ENCODE measurements at places on chromosomes 5 and 9. TPM values are rescaled to one million over a fixed set of nuclear protein-coding genes. Genes with fewer than 3 reads are reported as not detected.

DNA sequence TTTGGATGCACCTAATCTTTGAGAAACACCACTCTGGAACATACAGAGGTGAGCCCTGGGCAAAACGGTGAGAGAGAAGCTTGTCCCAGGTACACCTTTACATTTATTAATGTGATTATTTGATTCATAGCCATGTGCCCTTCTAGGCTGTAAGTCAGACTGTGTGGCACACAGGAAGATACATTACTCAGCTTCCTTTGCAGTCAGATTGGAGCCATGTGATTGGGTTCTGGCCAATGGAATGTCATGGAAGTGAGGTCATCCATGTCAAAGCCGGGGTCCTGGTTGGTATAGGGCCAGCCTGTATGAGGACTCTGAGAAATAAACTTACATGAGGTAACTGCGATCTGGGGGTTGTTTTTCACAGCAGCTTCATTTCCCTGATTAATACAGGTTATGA, 106.8 kb upstream of the CD180 start:
- no peak overlapping the region for H3K27ac ChIP-seq
- H3K4me3 ChIP-seq, result no peak overlapping the region
- no peaks in the 10 kb centered on the region for H3K27me3 ChIP-seq

Gene SVEP1
- total RNA-seq, result 0.35 TPM

Gene MAMDC2
- 0.29 TPM for total RNA-seq

DNA sequence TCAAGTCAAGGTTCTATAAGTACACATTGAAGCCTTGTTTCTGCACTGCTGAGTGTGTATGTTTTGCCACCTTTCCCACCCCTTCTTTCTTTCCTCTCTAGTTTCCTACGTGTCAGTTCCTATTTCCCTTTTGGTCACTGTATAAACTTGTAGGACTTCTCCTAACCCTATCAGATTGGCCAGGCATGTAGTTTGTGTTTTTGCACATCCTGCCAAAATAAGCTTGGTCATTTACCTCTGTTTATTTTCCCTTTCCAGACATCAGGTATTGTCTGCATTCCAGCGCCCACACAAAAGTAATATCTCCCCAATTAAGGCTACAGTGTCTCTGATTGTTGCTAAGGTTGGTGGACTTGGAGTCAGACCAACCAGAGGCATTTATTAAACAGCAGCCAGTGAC, 252.9 kb upstream of the MPDZ start:
- H3K36me3 ChIP-seq, result no peaks in the 10 kb centered on the region
- DNase-seq, result no peak
- peaks cover 26% of the 10 kb centered on the region for H3K27me3 ChIP-seq
- H3K27ac ChIP-seq, result no peak overlapping the region
- no peaks in the 10 kb centered on the region for H3K4me1 ChIP-seq
- no peak overlapping the region for H3K4me3 ChIP-seq

Gene DYNC2I2
- 53.2 TPM for total RNA-seq

GRCh38 chr5:180129291-180130190, 58.0 kb upstream of the RNF130 start:
- H3K4me3 ChIP-seq, result no peak overlapping the region
- H3K27ac ChIP-seq, result no peak overlapping the region
- peaks cover 11% of the 10 kb centered on the region for H3K4me1 ChIP-seq
- no peak for DNase-seq
- no peaks in the 10 kb centered on the region for H3K36me3 ChIP-seq

Gene TRIM7
- 1.8 TPM for total RNA-seq

- no peak for DNase-seq
- no peak overlapping the region for H3K4me3 ChIP-seq
- H3K36me3 ChIP-seq, result peaks cover 5% of the 10 kb centered on the region
- H3K4me1 ChIP-seq, result peaks cover 14% of the 10 kb centered on the region
Observed at GRCh38 chr5:181108578-181109165, 22.3 kb downstream of the OR2V1 start.

Gene ZFP37
- total RNA-seq, result 1.3 TPM

Gene S1PR3
- total RNA-seq, result 0.76 TPM

- no peak overlapping the region for H3K4me3 ChIP-seq
- no peaks in the 10 kb centered on the region for H3K27me3 ChIP-seq
- no peak overlapping the region for H3K27ac ChIP-seq
- H3K36me3 ChIP-seq, result no peaks in the 10 kb centered on the region
Observed at GRCh38 chr5:158463938-158464337, 605.0 kb upstream of the CLINT1 start.

Gene RORB
- not detected for total RNA-seq

Gene CDH6
- 3.8 TPM for total RNA-seq

GRCh38 chr5:158869854-158870253, 229.9 kb downstream of the EBF1 start:
- no peaks in the 10 kb centered on the region for H3K36me3 ChIP-seq
- no peak overlapping the region for H3K27ac ChIP-seq
- H3K4me3 ChIP-seq, result no peak overlapping the region
- DNase-seq, result no peak
- no peaks in the 10 kb centered on the region for H3K4me1 ChIP-seq

Gene PCDH12
- total RNA-seq, result not detected

Gene SPOCK1
- 3.3 TPM for total RNA-seq

DNA sequence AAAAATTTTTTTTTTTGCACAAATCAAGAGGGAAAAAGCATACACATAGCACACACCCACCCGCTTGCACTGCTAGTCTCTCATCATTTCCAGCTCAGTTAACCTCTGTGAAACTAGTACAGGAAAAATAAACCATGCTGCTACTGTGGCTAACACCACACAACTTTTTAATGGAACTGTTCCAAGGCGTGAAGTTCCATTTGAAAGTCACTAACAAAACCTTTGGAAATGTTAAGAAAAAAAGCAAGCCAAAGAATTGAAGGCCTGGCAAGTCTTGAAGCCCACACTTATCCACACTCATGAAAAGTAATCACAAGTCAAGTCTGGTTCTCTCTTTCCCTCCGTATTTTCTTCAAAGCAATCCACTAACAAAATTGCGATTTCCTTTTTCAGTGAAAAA, 116.3 kb downstream of the FANCC start:
- H3K27me3 ChIP-seq, result no peaks in the 10 kb centered on the region
- no peak overlapping the region for H3K27ac ChIP-seq
- DNase-seq, result no peak
- H3K36me3 ChIP-seq, result no peaks in the 10 kb centered on the region
- no peaks in the 10 kb centered on the region for H3K4me1 ChIP-seq

Gene ADAMTSL1
- total RNA-seq, result not detected

Gene PAEP
- total RNA-seq, result not detected

Gene CARTPT
- total RNA-seq, result not detected

DNA sequence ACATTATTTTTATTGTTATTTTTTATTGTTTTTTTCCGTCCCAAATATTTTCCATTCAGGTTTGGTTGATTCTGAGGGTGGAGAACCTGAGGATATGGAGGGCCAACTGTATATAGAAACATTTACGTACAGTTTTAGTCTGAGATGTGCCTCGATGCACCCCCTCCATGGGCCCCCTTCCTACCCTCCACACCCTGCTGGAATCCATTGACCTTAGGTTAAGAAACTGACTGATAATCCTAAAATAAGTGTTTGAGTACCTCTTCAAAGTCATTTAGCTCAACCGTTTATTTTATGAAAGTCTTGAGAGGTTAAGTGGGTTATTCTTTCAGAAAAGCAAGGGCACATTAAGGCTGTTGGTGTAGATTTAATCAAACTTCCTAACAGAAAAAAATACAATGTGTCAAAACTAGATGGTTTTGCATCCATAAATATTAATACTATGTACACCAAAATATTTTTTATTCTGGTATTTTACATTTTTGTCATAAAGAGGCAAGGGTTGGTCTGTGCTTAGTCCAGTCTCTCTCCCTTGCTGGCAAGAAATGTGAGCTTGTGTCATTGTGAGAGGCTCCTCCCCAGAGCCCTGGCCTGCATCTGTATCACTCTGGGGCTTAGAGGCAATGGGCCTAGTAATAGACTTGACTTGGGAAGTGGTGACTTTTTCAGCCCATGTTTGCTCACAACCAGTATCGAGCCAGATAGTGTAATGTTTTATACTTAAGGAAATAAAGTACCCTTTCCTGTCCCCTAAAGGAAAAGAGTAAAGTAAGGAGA, 15.7 kb downstream of the MTRR start:
- H3K4me3 ChIP-seq, result no peak overlapping the region
- no peak for DNase-seq
- H3K36me3 ChIP-seq, result peaks cover 22% of the 10 kb centered on the region
- no peak overlapping the region for H3K27ac ChIP-seq

- no peaks in the 10 kb centered on the region for H3K27me3 ChIP-seq
- H3K27ac ChIP-seq, result peak overlapping the region; percentile 47
- no peak overlapping the region for H3K4me3 ChIP-seq
- H3K4me1 ChIP-seq, result peaks cover 20% of the 10 kb centered on the region
- H3K36me3 ChIP-seq, result no peaks in the 10 kb centered on the region
- no peak for DNase-seq
Observed at GRCh38 chr9:121912812-121913627, 180.1 kb downstream of the TTLL11 start.

DNA sequence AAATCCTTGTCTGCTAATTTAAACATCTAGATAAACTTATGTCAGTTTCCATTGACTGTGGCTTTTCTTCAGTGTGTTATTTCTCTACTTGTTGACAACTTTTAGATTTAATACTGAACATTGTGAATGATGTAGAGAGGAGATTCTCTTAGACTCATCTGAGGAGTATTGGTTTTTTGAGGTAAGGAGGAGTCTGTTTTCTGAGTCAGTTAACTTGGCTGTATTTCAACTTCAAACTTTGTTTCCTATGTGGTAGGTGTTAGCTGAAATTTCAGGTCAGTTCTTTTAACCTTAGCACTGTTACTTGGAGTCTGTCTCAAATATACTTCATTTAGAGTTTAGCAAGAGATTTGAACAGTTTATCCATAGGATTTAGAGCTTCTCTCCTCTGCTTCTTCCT, 67.9 kb downstream of the XRCC4 start:
- no peak overlapping the region for H3K27ac ChIP-seq
- H3K27me3 ChIP-seq, result no peaks in the 10 kb centered on the region
- no peaks in the 10 kb centered on the region for H3K36me3 ChIP-seq
- peaks cover 16% of the 10 kb centered on the region for H3K4me1 ChIP-seq
- DNase-seq, result no peak

- DNase-seq, result no peak
- no peaks in the 10 kb centered on the region for H3K36me3 ChIP-seq
- no peak overlapping the region for H3K27ac ChIP-seq
- H3K4me1 ChIP-seq, result peaks cover 29% of the 10 kb centered on the region
Observed at GRCh38 chr5:56680731-56681130, 134.6 kb upstream of the MAP3K1 start.

GRCh38 chr9:99264070-99264680, 42.1 kb downstream of the SEC61B start:
- H3K27ac ChIP-seq, result no peak overlapping the region
- no peak overlapping the region for H3K4me3 ChIP-seq
- peaks cover 13% of the 10 kb centered on the region for H3K4me1 ChIP-seq
- H3K27me3 ChIP-seq, result no peaks in the 10 kb centered on the region
- no peak for DNase-seq
- no peaks in the 10 kb centered on the region for H3K36me3 ChIP-seq

DNA sequence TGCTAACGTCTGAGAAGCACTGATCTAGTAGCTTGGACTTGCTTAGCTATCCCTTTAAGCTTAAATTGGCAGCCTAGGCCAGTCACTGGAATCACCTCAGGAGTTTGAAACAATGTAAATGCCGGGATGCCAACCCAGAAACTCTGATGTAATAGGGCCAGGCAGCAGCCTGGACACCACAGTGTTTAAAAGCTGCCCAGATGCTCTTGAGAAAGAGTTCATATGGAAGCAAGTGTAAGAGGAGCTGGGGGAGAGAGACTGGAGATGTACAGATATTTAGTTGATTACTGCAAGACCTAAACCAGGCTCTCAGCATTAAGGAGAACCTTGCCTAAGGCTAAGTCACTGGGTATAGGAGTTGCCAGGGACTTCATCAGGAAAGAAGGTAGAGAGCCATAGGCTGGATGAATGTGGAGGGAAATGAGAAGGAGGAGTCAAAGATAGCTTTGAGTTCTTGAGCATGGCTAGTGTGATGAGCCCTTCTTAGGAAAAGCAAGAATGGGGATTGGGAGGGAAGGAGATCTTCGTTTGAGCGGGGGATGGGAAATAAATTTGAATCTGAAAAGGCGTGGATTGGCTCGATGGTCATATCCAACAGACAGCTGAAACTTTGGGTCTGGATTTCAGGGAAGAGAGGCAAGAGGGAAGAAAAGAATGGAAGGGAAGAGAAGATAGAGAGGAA, 392.9 kb upstream of the WWC1 start:
- DNase-seq, result no peak
- H3K27me3 ChIP-seq, result peaks cover 93% of the 10 kb centered on the region
- H3K36me3 ChIP-seq, result no peaks in the 10 kb centered on the region
- no peak overlapping the region for H3K27ac ChIP-seq
- H3K4me3 ChIP-seq, result no peak overlapping the region
- H3K4me1 ChIP-seq, result no peaks in the 10 kb centered on the region

- no peaks in the 10 kb centered on the region for H3K4me1 ChIP-seq
- H3K27ac ChIP-seq, result no peak overlapping the region
- H3K27me3 ChIP-seq, result no peaks in the 10 kb centered on the region
- no peak overlapping the region for H3K4me3 ChIP-seq
Observed at GRCh38 chr5:101080462-101081240, 177.6 kb upstream of the ST8SIA4 start.

Gene TXN
- 278 TPM for total RNA-seq

GRCh38 chr9:86443992-86444391, 89.8 kb upstream of the TUT7 start:
- DNase-seq, result no peak
- no peaks in the 10 kb centered on the region for H3K27me3 ChIP-seq
- no peak overlapping the region for H3K27ac ChIP-seq
- no peaks in the 10 kb centered on the region for H3K4me1 ChIP-seq
- H3K36me3 ChIP-seq, result no peaks in the 10 kb centered on the region

Gene GFI1B
- total RNA-seq, result not detected

- H3K4me1 ChIP-seq, result no peaks in the 10 kb centered on the region
- no peak overlapping the region for H3K27ac ChIP-seq
- peaks cover 42% of the 10 kb centered on the region for H3K27me3 ChIP-seq
- no peak overlapping the region for H3K4me3 ChIP-seq
Observed at GRCh38 chr5:72692651-72693442, 123.6 kb upstream of the TNPO1 start.

Gene RETREG1
- total RNA-seq, result 12.0 TPM

Gene FBN2
- 0.22 TPM for total RNA-seq

Gene FRMPD1
- total RNA-seq, result not detected

DNA sequence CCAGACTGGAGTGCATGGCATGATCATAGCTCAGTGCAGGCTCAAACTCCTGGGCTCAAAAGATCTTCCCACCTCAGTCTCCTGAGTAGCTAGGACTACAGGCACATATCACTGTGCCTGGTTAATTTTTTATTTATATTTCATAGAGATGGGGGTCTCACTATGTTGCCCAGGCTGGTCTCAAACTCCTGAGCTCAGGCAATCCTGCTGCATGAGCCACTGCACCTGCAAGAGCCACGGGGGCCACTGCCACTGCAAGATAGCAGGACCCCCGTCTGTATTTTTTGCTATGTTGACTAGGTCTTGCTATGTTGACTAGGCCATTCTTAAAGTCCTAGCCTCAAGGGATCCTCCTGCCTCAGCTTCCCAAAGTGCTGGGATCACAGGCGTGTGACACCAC, 6.5 kb downstream of the CYSTM1 start:
- peaks cover 59% of the 10 kb centered on the region for H3K4me1 ChIP-seq
- H3K36me3 ChIP-seq, result peaks cover 35% of the 10 kb centered on the region
- H3K27me3 ChIP-seq, result no peaks in the 10 kb centered on the region
- no peak for DNase-seq

- H3K36me3 ChIP-seq, result no peaks in the 10 kb centered on the region
- H3K4me3 ChIP-seq, result no peak overlapping the region
- no peaks in the 10 kb centered on the region for H3K27me3 ChIP-seq
- no peak overlapping the region for H3K27ac ChIP-seq
- no peak for DNase-seq
- no peaks in the 10 kb centered on the region for H3K4me1 ChIP-seq
Observed at GRCh38 chr9:7368410-7369292, 430.9 kb downstream of the DMAC1 start.

- DNase-seq, result no peak
- H3K27me3 ChIP-seq, result no peaks in the 10 kb centered on the region
- no peak overlapping the region for H3K27ac ChIP-seq
- no peak overlapping the region for H3K4me3 ChIP-seq
Observed at GRCh38 chr5:138948471-138949222, 73.5 kb upstream of the LRRTM2 start.

Gene PCDHGA10
- total RNA-seq, result 3.7 TPM

Data from Calu3 (cell line).